ENCODE measurements at places on chromosomes 2 and 18. TPM values are rescaled to one million over a fixed set of nuclear protein-coding genes. Genes with fewer than 3 reads are reported as not detected.

POMC gene
- not detected for total RNA-seq

DNA sequence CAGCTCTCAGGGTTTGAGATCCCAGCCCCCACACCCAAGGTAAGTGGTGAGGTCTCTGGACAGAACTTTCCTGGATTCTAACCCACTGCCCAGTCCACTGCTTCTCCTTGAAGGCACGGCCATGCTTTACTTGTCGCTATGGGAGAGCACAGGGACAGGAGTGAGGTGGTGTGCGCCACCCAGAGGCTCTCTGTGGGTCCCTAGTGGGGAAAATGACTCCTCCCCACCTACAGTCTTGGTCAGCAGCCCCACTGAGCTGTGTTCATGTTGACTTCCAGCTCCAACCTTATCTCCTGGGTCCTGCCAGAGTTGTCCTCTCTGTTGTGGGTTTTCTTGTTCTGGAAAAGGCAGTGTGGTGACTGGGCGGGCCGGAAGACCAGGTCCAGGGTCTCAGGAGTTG is 11.1 kb downstream of the TET3 start:
- H3K4me3 ChIP-seq: no peak overlapping the region
- peaks cover 17% of the 10 kb centered on the region for H3K4me1 ChIP-seq
- peaks cover 15% of the 10 kb centered on the region for H3K36me3 ChIP-seq
- no peaks in the 10 kb centered on the region for H3K27me3 ChIP-seq

DNA sequence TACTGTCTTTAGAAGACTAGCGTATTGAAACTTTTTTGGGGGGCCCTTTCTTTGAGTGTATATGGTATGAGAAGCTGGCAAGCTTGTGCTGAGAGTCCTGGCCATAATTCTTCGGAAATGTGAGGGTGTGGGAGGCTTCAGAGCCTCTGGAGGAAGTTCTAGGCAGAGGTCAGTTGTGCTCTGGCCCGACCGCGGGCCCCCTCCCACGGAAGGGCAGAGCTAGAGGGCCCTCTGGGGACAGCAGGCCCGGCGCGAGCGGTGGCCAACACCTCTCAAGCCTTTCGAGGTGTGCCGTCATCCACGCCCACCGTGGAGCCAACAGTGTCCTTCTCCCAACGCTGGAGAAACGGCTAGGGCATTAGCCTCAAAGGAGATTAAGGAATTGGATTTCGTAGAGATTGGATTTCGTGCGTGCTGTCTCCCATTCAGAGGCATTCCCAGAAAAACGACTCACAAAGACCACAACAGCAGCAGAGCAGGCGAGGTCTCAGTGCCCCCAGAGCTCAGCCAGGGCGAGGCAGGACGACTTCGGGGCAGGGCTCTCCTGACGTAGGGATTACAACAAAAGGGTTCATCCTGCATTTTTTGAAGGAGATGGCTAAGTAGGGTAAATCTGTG is 2.2 kb upstream of the MTCL1 start:
- DNase-seq: no peak
- H3K27me3 ChIP-seq: no peaks in the 10 kb centered on the region
- no peaks in the 10 kb centered on the region for H3K36me3 ChIP-seq
- H3K4me3 ChIP-seq: no peak overlapping the region
- H3K4me1 ChIP-seq: peaks cover 7% of the 10 kb centered on the region

DNA sequence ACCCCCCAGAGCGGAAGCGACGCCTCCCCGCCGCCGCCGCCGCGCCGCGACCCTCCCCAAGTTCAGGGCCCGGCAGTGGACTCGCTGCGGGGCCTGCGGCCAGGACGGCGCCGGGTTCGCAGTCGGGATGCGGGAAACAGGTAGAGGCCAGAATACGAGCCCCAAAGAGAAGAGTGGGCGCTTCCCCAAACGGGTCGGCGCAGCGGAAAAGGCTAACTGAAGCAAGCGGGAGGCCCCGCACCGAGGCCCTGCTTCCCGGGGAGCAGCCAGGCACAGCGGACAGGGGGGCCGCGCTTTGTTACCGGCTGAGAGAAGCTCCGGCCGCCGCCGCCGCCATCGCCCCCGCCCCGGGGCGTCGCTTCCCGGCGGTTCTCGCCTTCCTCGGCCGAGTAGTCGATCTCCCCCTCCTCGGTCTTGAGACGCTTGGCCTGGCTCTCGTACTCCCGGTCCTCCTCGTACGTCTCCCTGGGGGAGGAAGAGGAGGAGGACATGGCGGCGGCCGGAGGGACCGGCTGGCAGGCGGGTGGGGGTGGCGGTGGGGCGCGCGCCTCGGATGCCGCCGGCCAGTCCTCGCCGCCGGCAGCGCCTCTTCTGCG is 494 bp downstream of the HNRNPLL start:
- peak overlapping the region; percentile 91 for H3K27ac ChIP-seq
- H3K4me3 ChIP-seq: peak overlapping the region; percentile 85
- peaks cover 75% of the 10 kb centered on the region for H3K4me1 ChIP-seq
- H3K36me3 ChIP-seq: peaks cover 11% of the 10 kb centered on the region
- H3K27me3 ChIP-seq: no peaks in the 10 kb centered on the region

RNF125 gene
- not detected for total RNA-seq

DNA sequence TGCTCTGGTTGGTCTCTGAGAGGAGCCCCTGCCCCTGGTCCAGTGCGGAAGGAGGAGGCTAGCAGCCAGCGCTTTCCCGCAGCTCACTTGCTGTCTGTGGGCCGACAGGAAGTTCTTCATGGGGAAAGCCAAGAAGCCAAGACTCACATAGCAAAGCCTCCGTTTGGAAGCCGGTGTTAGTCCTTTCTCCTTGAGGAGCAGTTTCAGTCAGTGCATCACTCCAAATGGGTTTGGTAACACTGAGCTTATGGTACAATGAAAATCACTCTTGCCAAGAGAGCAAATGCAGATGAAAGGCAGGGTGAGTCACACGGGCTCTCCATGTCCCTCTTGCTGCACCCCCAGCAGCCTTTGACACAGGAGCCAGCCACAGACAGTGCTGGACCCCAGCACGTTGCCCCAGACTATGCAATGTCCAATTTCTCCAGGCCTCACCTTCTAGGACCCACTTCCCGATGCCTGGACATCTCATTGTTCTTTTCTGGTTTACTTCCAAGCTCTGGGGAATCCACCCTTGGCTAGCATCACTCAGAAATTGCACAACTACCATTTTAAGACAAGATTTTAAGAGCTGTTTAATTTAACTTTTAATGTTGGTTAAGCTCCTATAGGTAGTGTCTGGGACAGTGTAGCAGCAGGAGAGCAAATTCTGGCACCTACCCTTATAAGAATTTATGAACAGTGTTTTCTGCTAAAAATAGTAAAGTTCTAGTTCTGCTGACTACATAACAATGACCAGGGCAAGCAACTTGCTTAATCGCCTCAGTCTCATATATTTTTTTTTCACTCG is 174.9 kb downstream of the ASB1 start:
- H3K4me3 ChIP-seq: no peak overlapping the region
- no peak for DNase-seq
- H3K36me3 ChIP-seq: no peaks in the 10 kb centered on the region
- H3K27ac ChIP-seq: no peak overlapping the region
- H3K4me1 ChIP-seq: no peaks in the 10 kb centered on the region

DNA sequence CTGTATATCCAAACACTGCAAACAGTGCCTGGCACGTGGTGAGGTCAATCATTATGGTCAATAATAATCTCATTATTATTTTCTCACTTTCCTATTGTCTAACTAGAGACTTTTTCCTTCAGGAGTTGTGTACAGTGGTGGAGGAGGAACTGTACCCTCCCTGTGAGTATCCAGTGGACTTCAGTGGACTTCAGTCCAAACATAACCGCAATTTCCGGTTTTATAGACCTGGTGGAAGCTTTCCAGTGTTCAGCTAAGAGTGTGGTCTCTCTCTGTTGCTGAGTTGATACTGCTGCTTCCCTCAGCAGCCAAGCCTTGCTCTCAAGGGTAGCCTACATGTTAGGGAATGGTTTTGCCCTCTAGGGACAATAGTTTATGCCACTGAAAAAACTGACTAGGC is 447.1 kb downstream of the TMEM182 start:
- H3K4me3 ChIP-seq: no peak overlapping the region
- H3K27ac ChIP-seq: no peak overlapping the region
- H3K27me3 ChIP-seq: no peaks in the 10 kb centered on the region
- H3K36me3 ChIP-seq: no peaks in the 10 kb centered on the region

- no peak overlapping the region for H3K4me3 ChIP-seq
- no peaks in the 10 kb centered on the region for H3K27me3 ChIP-seq
- H3K27ac ChIP-seq: no peak overlapping the region
- no peaks in the 10 kb centered on the region for H3K4me1 ChIP-seq
- H3K36me3 ChIP-seq: no peaks in the 10 kb centered on the region
Measured at GRCh38 chr2:137968477-137969417, 4.5 kb downstream of the HNMT start.

- no peaks in the 10 kb centered on the region for H3K4me1 ChIP-seq
- no peak overlapping the region for H3K27ac ChIP-seq
- H3K27me3 ChIP-seq: no peaks in the 10 kb centered on the region
- no peaks in the 10 kb centered on the region for H3K36me3 ChIP-seq
Measured at GRCh38 chr2:188522517-188522916, 230.8 kb downstream of the GULP1 start.

All from Karpas-422 (cell line).